NCI-H1092 treated with DMSO at 0.1 percent for 48 hours (cell line): ENCODE measurements at places on chromosomes 5 and 9.
A peak's percentile ranks its signal among the peaks of the same experiment; 100 is the strongest.

DNA sequence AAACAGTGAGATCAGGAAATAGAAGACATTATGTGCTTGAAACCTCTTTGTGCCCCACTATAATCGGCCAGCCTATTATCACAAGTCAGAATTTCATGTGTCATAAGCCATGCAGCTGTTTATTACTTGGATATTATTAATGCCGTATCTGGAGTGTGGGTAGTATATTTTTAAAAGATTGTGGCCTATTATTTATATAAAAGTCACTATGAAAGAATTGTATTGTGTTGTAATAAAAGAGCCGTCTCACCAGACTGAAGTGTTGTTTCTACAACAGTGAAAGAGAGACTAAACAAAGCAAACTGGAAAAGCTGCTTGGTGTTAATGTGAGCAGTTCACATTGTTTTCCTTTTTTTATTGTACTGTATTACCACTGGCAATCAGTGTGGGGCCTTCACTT, 449.1 kb downstream of the PSAT1 start:
- DNase-seq, result peak; percentile 29

- DNase-seq, result no peak
Measured at GRCh38 chr9:135056541-135056940, 30.9 kb upstream of the OLFM1 start.

DNA sequence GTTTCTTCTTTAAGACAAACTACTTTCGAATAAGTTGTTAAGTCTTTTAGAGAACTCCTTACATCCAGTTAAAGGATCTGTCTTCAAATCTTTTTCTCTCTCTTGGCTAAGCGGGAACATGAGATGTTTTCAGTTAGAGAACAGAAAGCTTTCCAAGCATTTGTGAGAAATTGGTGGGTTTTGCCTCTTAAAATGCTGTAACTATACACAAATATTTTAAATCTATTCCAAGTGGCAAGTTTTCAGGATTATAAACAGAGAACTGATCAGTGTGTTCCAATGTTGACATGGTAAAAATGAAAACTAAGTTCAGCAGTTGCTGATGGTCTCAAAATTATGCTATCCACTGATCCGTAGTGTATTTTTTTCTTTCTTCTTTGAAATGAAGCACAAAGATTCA, 100.4 kb downstream of the EBF1 start:
- no peak for DNase-seq

DNA sequence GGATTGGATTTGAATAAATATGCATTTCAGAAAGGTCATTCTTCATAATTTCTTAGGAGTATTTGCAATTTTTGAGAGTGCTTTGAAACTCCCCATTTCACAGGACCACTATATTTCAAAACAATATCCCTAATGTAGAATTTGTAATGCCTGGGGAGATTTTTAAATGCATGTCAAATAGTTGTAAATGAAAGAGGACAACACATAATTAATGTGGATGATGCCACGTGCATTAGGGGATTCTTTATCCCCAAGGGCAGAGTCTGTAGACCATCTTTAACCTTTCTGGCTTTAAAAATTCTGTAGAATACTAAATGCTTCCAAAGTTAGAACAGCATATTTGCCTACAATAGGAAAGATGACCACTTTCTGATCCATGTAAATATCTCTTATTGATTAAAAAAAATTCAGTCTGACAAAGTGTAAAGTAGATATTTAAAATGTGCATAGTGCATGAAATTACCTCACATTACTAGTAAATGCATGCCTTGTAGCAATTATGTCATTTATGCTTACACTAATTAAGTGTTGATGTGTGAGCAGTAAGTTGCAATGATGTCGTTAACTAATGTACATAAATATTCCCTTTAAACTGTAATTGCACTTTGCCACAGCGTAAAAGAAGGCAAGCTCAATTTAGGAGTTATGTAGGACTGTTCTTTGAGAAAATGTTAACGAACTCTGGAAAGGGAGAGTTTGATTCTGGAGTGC, 416.1 kb downstream of the PSAT1 start:
- DNase-seq, result no peak

DNA sequence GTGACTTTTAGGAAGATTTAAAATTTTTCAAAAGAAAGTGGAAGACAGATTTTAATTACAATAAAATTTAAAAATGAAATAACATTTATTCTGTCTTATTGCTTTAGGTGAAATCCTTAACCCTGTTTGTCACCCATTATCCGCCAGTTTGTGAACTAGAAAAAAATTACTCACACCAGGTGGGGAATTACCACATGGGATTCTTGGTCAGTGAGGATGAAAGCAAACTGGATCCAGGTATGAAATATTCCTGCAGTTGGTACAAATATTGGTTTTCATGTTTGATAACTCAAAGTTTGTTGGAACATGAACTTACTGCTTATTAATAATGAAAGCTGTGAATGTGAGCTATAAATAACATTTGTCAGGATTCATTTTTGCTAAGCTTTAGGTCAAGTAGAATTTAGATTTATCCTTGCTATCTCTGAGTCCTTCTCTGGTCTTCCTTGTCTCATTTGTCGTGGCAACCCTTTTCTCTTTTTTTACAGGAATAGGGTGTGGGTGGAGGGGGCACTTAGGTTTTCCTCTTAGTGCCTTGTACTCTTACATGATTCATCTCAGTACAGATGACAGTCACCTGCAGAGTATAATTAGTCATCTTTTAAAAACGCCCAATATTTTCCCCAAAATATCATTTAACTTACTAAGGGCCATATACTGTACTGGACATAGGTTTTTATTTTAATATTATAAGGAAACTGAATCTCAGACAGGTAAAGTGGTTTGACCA, 95.3 kb upstream of the RASGRF2 start:
- no peak for DNase-seq

DNA sequence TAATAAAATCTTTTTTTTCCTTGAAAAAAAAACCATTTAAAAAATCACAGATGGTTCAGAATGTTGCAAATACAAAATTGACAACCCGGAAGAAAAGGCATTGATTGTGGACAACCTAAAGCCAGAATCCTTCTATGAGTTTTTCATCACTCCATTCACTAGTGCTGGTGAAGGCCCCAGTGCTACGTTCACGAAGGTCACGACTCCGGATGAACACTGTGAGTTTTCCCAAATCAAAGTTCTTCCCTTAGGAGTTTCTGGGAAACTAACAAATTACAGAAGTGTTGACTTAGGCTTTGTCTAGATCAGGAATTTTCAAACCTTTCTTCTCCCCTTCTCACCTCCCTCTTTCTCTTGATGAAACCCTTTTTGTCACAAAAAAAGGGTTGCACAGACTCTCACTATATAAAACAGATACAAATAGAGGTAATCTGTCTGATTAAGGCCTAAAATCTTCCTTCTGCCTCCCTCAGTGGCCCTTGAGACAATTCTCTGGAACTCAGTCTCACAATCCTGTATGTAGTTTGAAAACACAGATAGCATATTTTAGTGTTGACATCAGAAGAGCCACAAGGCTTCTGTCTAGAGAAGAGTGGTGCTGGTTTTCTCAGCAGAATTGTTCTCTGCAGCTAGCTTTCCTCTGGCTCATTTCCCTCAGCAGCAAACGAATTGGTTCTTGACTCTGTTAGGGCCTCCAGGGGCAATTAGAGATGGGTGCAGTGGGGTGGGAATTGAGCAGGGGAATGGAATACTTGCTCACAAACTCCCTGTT, 79.5 kb downstream of the OSMR start:
- DNase-seq, result no peak

GRCh38 chr5:53590759-53591158, 30.3 kb downstream of the NDUFS4 start:
- no peak for DNase-seq

DNA sequence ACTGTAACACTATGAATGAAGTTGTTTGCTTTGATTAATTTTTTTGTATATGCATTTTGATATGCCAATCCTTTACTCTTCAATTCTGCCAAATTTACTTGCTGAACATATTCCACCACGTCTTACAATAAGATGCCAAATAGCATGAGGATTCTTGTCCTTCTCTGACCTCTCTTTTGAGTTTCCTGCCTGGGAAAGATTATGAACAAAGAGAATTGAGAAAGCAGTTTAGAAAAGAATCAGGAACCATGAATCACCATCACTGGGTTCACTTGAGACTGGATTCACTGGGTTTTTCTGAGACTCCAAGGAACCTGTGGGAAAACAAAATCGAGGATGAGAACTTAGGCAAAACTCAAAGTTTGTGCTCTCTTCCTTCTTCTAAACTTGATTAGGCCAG, 256.5 kb downstream of the CETN3 start:
- no peak for DNase-seq

GRCh38 chr5:121378046-121378445, 473.6 kb upstream of the FTMT start:
- DNase-seq, result no peak

- peak; percentile 26 for DNase-seq
Measured at GRCh38 chr9:115593587-115594091, 475.7 kb upstream of the TNC start.

DNA sequence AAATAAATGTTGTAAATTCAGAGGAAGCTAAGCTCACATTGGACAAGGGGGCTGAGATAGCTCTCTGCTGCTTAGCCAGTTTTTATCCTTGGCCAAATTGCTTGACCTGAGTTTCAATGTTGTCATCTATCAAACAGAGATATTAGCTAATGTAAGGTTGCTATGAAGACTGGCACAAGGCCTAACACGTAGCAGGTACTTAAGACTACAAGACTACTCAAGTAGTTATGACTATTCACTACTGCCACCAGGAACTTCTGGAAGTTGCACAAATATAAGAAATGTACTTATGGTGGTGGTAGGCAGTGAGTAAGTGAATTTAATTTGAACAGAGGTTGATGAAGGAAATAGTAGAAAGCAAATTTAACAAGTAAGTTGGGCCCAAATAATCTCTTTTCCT, 17.4 kb upstream of the FYB1 start:
- no peak for DNase-seq

DNA sequence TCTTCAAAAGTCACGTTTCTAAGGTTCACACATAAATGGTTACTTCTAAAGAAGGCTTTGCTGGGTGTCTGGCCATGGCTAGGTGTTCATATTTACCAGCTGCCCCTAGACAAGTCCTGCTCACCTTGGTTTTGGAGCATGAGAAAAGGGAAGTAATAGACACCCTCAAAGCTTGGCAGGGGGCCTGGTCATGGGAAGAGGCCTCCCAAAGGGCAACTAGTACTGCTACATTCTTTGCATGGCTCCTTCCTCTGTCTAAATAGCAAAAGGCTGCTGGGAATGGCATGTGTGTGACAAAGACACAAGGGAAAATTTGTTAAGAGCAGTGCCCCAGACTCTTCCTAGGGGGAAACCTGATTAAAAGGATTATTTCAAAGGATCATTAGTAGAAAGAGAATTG, 93.4 kb downstream of the NRG2 start:
- no peak for DNase-seq

GRCh38 chr5:29518176-29518575, 1675.3 kb upstream of the CDH6 start:
- no peak for DNase-seq

- no peak for DNase-seq
Measured at GRCh38 chr5:39700523-39700922, 275.7 kb upstream of the DAB2 start.

GRCh38 chr5:154248691-154249090, 58.2 kb downstream of the GALNT10 start:
- DNase-seq, result no peak

DNA sequence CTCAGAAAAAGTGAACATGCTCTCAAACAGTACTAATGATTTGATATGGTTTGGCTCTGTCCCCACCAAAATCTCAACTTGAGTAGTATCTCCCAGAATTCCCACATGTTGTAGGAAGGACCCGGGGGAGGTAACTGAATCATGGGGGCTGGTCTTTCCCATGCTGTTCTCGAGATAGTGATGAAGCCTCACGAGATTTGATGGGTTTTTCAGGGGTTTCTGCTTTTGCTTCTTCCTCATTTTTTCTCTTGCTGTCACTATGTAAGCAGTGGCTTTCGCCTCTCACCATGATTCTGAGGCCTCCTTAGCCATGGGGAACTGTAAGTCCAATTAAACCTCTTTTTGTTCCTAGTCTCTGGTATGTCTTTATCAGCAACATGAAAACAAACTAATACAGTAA, 401.3 kb downstream of the BNC2 start:
- DNase-seq, result no peak

DNA sequence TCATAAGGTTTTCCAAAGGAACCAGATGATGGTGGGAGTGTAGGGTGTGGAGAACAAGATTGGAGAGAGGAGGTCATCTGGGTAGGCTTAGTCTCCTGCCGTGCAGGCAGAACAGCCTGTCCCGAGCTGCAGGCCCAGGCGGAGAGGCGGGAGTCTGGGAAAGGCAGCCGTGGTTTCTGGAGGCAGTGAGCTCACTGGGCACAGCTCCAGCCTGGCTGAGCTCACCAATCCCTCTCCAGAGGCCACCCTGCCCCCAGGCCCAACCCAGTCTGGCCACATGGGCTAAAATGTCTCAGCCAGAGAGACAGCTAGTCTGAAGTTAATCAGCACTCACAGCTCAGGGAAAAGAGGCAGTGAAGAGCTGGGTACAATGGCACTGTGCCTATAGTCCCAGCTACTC, 12.3 kb downstream of the P4HA2 start:
- DNase-seq, result no peak

DNA sequence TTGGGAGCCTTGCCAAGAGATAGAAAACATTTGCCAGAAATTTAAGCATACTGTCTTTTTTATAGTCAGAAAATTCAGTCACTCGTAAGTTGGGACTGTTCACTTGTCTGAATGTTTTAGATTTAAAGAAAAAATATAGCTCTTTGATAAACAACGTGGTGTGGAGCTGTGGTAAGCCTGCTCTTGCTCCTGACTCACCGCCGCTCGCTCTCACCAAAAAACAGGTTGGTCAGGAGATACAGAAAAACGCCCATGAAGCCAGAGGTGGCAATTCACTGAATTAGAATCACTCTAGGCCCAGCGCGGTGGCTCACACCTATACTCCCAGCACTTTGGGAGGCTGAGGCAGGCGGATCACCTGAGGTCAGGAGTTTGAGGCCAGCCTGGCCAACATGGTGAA, 6.2 kb downstream of the LNPEP start:
- DNase-seq, result no peak

DNA sequence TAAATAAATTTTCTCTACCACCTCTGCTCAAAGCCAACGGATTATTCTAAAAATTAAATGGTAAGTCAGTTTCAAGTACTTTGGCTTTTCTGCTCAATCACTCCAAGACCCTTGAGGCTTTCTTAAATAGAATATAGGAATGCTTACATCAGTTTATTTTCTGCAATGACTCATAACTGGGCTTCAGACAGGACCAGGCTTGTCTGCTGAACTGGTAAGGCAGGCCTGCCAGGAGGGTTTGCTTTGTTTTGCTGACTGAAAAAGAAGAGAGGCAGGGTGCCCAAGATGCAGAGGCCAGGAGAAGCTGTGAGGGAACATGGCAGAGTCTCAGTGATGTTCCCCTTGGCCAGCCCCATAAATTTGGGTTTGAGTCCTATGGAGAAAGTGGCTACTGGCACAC, 60.3 kb upstream of the EPB41L4A start:
- DNase-seq, result no peak
